Stimulated activated CD4-positive, alpha-beta T cell treated with anti-CD3 and anti-CD28 coated beads, Interleukin-4, amount 100 ng/mL, for 1 hour (primary cell): ENCODE measurements at places on chromosomes 5 and 9.
A peak's percentile ranks its signal among the peaks of the same experiment; 100 is the strongest.

- DNase-seq = no peak
These were observed 24.4 kb upstream of the GRAMD2B start for GRCh38 chr5:126398791-126399190.

DNA sequence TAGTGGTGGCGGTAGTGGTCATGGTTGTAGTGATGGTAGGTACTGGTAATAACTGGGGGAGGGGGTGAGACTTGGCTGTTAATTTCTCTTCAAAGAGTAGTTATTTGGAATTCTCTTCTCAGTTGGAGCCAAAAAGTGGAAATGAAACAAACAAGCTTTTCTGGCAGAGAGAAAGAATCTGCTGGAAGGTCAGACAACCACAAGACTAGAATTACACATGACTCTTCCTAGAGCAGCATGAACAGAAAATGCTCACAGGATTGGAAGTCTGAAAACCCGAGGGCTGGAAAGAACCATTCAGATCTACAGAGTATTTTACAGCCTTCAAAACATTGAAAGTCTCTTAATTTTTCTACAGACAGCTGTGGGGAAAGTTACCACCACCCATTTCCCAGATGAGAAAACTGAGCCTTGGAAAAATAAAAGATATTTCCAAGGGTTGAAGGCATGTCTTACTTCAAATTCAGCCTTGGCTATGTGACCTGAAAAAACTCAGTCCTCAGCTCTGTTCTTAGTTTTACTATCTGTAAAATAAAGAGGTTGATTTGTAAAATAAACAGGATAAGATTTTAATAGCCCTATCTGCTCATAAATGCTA is 42.9 kb upstream of the TRIM32 start:
- no peak for DNase-seq

DNA sequence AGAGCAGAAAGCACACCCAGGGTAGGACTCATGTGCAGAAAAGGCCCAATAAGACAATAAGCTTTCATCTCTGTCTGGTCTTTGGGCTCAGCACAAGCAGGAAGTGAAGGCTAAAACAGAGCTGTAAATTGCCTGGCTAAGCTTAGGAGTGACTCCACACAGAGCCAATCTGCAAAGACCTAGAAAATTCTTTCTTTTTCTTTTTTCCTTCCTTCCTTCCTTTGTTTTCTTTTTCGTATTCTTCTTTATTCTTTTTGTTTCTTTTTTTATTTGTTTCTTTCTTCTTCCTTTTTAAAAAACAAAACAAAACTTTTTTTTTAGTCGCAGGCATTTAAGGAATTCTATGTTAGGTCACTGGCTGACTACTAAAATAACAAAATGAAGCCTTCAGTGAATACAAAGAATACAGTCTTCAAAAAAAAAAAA is 12.2 kb downstream of the SLC35A4 start:
- no peak for DNase-seq

DNA sequence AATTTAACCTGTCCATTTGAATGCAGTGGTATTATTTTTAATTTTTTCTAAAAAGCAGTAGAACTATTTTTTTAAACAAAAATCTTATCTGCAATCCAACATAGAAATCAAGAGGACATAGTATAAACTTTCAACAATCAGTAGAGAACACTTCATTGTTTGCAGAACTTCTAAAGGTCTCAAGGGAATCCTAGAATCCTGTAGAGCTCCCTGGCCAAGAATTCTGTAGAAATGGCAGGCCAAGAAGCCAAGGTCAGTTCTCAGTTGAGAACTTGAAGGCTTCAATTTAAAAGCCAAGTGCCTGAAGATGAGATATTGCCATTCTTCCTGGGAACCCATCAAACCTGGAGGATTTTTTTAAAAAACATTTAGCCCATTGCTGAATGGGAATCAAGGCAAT is 199.2 kb upstream of the KLF4 start:
- DNase-seq = no peak

DNA sequence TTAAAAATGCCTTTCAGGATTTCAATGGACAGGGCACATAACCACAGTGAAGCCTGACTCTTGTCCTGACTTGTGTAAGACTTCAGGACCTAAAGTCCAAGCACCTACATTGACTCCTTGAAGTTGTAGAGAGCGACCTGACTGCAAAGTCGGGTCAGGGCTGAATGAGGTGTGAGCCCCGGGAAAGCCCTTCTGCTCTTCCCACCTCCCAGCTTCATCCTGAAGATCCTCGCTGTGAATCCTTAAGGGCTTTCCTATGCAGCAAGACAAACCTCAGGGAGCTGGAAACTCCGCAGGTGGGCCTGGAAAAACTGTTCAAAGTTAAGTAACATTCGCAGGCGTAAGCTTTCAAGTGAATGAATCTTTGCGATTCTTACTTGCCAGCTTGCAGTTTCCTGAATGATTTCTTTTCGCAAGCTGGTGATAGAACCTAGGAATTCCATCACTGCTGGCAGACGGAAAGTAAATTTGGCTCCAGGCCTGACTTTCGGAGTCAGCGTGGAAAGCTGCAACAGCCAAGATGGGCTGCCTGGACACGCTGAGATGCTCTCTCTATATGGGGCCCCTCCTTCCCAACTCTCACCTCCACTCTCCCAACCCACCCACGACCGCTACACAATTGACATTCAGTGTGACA is 10.9 kb downstream of the SEMA5A start:
- DNase-seq = no peak

- DNase-seq = no peak
These were observed 188.5 kb upstream of the GRAMD2B start for GRCh38 chr5:126234563-126235195.

GRCh38 chr5:135020111-135020895 is 13.7 kb downstream of the PITX1 start:
- DNase-seq = no peak

DNA sequence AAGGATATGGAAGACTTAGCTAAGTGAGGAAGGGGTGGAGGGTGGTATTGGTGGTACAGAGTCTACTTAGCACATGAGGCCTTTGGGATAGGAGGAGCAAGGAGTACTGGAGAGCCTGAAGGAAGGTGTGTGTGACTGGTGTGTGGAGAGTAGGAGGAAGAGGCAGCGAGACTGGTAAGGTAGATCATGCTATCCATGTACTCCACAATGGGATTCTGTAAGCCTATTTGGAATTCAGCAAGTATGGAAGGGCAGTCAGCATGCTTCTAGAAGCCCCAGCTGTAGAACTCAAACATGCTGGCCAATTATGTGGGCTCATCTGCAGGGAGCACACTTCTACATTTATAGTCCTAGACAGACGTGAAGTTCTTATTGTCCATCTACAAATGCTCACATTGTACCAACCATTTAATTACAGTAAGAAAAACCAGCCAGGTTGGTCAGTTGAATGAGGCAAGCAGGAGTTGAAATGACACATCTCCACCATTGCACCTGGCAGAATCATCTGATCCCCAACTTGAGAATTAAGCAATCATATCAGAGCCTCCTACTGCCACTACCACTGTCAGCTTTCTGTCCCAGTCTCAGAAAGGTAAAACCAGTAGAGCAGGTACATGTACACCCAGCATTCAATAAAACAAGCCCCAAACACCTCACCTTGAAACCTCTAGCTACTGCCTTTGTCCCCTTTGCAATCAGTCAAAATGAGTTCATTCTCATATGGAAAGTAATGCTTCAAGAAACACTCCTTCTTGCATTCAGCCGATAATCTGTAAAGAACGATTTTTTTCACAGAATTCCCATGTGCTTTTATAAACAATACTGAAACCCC is 60.9 kb upstream of the GLRX start:
- no peak for DNase-seq

DNA sequence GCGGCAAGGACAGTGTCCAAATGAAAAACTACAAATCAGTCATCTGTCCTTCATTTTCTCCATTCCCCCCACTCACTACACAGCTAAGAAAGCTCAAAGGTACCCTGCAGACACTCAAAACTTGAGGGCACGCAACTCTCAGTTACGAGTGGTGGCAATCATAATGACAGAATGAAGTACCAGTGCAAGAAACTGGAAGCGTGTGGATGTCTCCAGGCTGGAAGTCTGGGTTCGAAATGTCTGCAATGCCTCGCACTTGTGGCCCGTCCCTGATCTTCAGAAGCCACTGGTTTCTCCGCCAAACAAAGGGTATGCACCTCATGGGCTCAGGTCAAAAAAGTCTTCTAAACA is 597 bp upstream of the CENPH start:
- DNase-seq = no peak

GRCh38 chr9:89701221-89701798 is 96.5 kb downstream of the GADD45G start:
- peak; percentile 78 for DNase-seq

DNA sequence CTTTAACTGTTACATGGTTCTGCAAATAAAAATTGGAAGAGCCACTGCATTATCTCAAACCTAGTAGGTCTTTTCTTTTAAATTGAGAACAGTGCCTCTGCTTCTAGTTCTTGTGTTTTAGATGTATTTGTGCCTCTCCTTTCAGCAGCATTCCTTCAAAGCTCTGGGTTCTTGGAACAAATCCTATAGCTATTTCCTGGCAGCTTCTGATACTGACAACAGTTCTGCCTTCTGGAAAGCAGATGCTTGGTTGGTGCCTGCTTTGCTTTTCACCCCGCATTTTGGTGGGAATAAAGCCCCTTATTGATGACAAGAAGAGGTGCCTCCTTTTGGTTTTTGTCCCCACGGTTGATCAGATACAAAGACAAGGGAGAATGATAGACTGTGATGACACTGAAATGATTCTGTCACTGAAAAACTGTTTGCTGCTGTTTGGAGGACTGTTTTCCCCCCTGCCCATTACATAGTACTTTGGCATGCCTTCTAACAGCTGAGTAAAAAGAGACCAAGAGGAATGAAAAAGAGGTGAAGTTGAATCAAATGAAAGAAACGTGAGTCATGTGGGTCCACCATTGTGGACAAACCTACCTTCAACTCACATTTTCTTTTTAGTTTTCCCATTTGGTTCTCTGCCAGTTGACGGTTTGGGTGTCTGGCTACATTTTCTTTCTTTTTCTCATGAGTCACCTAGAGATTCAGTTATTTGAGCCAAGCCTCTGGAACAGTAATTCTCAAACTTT is 5.6 kb downstream of the PTCD2 start:
- no peak for DNase-seq

DNA sequence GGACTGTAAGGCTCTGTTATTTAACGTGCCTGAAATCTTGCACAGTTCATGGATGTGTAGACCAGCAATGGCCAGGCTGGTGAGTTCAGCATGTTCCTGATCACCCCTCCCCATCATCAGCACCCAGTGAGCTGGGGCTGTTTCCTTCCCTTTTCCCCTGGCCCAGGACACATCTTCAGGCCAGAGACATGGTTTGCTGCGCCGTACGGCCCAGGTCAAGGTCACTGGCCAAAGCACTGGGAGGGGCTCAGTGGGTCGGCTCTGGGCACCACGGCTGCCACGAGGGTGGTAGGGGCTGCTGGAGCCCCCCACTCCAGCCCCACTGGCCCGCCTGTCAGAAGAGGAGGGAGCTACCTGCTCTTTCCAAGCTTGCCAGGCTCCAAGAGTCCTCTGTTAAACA is 55.9 kb downstream of the SEMA4D start:
- no peak for DNase-seq

DNA sequence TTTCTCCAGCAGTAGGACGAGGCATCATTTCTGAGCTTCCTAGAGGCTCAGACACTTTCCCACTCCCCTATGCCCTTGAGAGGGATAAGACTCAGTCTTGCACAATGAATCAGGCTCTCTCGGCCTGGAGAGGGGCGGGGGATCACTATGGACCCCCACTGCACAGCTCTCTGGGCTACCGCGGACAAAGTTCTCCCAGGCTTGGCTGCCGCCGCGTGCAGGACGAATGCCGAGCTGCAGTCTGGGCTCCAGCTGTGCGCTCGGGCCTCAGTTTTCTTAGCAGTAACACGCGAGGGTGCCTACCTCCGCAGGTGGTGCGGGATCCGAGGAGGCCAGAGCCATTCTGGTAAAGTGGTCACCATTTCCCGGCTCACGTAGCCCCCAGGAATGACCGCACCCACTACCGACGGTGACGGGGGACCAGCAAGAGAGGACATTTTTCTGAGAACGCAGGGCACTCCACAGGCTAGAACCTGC is 3.4 kb upstream of the MYORG start:
- DNase-seq = peak; percentile 17

DNA sequence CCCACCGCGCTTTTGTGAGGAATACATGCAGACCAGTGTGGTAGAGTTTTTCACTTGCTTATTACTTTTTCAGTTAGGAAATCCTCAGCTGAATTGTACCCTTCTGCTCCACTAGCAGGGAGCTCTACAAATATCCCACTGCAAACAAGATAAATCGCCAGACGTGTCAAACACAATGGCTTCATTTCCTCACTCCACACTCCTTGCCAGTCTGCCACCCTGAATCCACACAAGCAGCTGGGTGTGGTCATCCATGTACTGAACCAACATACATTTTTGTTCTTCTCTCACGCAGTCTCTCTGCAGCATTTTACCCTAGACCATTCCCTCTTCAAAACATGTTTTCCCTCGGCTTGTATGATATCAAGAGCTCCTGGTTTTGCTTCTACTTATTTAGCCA is 3.7 kb upstream of the ROR2 start:
- DNase-seq = no peak

DNA sequence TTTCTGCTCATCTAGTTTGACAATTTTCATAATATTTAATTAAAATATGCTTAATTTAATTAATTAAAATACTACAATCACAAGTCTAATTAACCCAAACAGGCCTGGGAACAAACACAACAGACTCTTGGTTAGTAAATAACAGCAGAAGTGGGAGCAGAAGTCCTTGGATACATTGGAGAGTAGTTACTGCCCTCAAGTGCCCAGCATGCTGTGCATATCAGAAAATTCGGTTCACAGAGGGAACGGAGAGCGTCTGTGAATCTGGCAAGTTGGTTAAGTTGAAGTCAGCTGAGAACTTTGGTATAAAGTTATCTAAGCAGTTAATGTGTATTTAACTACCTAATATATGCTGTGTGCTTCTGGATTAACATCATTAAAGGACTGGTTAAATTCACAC is 87.0 kb upstream of the ATG10 start:
- DNase-seq = no peak

- DNase-seq = no peak
These were observed 174.6 kb downstream of the MAPKAP1 start for GRCh38 chr9:125532412-125532811.

DNA sequence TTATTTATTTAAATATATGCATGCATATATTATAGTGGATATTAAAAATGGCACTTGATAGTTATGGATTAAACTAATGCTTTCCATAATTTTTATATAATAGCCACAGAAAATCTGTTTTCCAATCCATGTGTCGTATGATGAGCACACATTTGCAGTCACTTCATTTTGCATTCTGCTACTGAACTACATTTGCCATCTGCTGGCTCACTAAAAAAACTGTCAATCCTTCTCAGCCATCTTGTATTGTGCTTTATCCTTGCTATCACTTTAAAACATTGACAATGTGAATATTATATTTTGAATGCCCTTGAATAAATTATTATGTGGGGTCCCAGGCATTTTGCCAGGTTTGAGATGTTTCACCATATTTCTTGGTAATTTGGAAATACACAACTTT is 586.6 kb downstream of the DNAH5 start:
- DNase-seq = no peak

- DNase-seq = no peak
These were observed 1037.3 kb upstream of the ACO1 start for GRCh38 chr9:31347082-31347617.
